Vagina (tissue), 2 donors: ENCODE measurements at places on chromosomes 2 and 18. TPM values are rescaled to one million over a fixed set of nuclear protein-coding genes. Genes with fewer than 3 reads are reported as not detected.

DNA sequence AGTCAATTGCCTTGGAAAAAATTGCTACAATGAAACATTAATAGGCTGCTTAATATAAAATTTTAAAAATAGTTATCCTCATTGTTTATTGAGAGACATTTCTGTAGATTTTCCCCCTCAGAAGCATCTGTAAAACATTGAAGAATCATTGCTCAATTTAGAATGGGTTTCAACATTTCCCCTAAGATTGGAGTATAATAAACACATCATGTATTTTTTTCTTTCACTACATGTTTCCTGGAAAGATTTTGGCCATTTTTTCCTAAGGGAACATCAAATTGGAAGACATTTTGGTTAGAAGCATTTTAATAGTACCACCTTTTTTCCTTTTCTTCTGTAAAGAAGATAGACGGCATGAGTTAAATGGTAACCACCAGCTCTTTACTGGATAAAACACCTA is 443.2 kb upstream of the SPHKAP start:
- DNase-seq, result no peak
- H3K27me3 ChIP-seq, result no peaks in the 10 kb centered on the region
- H3K36me3 ChIP-seq, result no peaks in the 10 kb centered on the region
- no peak overlapping the region for H3K27ac ChIP-seq

DNA sequence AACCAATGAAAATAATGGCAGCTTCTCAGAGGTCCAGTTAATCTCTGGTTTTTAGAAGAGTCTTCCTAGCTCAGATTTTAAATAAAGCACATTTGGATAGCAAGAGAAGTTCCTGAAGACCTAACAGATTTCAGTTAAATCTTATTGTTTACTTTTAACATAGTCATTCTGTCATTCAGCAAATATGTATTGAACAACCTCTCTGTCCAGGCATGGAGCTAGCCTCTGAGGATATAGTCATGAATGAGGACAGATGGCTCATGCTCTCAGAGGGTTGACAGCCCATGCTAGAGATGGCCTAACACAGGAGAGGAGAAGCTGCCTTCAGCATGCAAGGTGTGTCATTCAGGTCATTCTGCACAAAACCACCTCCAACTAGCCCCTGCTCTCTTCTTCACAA is 6.2 kb downstream of the CCBE1 start:
- no peaks in the 10 kb centered on the region for H3K36me3 ChIP-seq
- no peaks in the 10 kb centered on the region for H3K27me3 ChIP-seq
- no peak for DNase-seq
- no peak overlapping the region for H3K27ac ChIP-seq
- H3K4me3 ChIP-seq, result no peak overlapping the region
- peaks cover 7% of the 10 kb centered on the region for H3K4me1 ChIP-seq

CDKL4 gene
- total RNA-seq, result 2.7 TPM

DNA sequence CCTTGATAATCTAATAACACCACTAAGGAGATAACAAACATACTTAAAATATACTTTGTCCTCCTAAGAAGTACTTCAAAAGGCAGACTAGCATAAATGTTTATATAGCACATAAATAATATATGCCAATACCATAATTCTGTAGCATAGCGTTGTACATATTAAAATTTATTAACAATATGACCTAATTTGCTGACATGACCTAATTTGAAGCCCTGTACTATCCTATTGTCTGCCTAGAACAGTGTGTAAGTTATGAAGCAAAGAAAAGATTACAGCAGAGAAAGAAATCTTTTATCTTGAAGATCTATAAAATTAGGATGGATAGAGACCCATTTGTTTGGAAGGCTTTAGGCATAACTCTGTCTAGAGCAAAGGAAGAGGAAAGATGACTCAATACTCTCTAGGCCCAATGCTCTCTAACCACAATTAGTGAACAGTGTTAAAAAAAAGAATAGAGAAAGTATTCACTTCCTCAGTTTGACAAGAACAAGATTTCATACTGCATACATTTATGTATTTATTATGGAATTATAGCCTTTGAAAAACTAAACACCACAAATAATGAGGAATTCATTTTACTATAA is 231.3 kb downstream of the ZRANB3 start:
- no peak for DNase-seq
- no peaks in the 10 kb centered on the region for H3K4me1 ChIP-seq
- H3K27me3 ChIP-seq, result no peaks in the 10 kb centered on the region
- no peak overlapping the region for H3K4me3 ChIP-seq
